Prostate gland (tissue), 2 donors: ENCODE measurements at places on chromosomes 12 and 14. TPM values are rescaled to one million over a fixed set of nuclear protein-coding genes. Genes with fewer than 3 reads are reported as not detected.

GRCh38 chr14:74475678-74476077 lies 17.4 kb downstream of the NPC2 start:
- no peak overlapping the region for H3K27ac ChIP-seq
- no peaks in the 10 kb centered on the region for H3K36me3 ChIP-seq
- DNase-seq = no peak
- H3K27me3 ChIP-seq = no peaks in the 10 kb centered on the region
- no peak overlapping the region for H3K4me3 ChIP-seq
- H3K4me1 ChIP-seq = no peaks in the 10 kb centered on the region

DNA sequence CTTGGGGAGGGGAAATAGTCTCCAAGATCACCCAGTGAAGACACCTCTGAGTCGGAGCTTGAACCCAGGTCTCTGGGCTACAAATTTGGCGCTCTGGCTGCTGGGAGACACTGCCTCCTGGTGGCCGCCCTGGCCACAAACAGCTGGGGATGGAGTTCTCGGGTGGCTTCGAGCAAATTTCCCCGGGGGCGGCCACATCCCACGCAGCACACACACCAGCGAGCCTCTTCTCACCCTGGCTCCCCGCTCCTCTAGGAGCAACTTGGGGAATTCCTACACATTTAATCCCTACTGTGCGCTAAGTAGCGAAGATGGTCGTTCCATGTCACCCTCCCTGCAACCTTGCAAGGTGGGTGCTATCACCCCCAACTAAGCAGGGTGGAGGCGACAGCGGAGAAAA lies 66.2 kb upstream of the BEGAIN start:
- no peaks in the 10 kb centered on the region for H3K4me1 ChIP-seq
- H3K36me3 ChIP-seq = no peaks in the 10 kb centered on the region
- no peak overlapping the region for H3K27ac ChIP-seq
- H3K4me3 ChIP-seq = no peak overlapping the region
- DNase-seq = no peak

The B3GNT4 gene
- 0.64 TPM for total RNA-seq

GRCh38 chr12:104953323-104953722 lies 4.8 kb downstream of the SLC41A2 start:
- H3K36me3 ChIP-seq = no peaks in the 10 kb centered on the region
- H3K27me3 ChIP-seq = no peaks in the 10 kb centered on the region
- no peak overlapping the region for H3K4me3 ChIP-seq
- H3K27ac ChIP-seq = no peak overlapping the region
- H3K4me1 ChIP-seq = no peaks in the 10 kb centered on the region

The OR4E2 gene
- not detected for total RNA-seq

DNA sequence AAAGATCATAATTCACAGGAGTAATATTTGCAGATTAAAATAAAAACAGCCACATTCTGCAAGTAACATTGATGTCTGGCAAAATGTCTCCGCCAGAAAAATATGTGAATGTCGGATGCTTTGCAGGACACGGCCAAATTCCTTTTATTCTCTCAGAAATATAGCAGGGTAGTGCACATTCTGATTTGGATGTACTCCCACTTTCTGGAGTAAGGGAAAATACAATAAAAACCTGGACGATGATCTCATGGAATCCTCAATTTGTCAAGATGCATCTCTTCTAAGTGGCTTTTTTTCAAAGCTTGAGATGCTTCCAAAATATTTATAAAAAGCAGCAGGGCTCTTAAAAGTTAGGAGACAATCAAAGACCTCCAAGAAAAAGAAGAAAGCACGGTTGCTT lies 133.3 kb downstream of the TBX5 start:
- H3K4me3 ChIP-seq = no peak overlapping the region
- H3K27me3 ChIP-seq = no peaks in the 10 kb centered on the region
- H3K36me3 ChIP-seq = no peaks in the 10 kb centered on the region
- H3K4me1 ChIP-seq = no peaks in the 10 kb centered on the region
- H3K27ac ChIP-seq = no peak overlapping the region
- DNase-seq = no peak

GRCh38 chr12:57621497-57622292 lies 10.5 kb downstream of the ARHGEF25 start:
- H3K36me3 ChIP-seq = no peaks in the 10 kb centered on the region
- H3K27me3 ChIP-seq = peaks cover 14% of the 10 kb centered on the region
- no peak overlapping the region for H3K27ac ChIP-seq
- peak overlapping the region; percentile 2 for H3K4me3 ChIP-seq
- peak; percentile 41 for DNase-seq

The TRHDE gene
- 4.1 TPM for total RNA-seq

DNA sequence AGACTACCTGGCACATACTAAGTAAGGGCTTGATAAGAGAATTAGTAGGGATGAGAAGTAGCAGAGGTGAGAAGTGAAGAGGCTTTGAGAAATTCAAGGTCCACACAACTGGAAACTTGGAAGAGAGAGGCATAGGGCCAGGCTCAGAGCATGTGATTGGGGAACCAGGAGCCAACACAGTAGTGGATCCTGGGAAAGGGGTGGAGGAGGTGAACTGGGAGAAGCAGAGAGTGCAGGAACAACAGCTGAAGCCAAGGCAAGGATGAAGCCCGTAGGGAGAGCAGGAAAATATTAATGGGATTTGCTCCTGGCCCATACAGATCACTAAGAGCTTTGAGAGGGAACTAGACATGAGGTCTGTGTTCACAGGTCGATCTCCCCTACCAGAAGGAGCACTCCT lies 1.4 kb upstream of the ITGB7 start:
- no peaks in the 10 kb centered on the region for H3K4me1 ChIP-seq
- H3K27me3 ChIP-seq = no peaks in the 10 kb centered on the region
- H3K4me3 ChIP-seq = no peak overlapping the region
- peaks cover 14% of the 10 kb centered on the region for H3K36me3 ChIP-seq
- H3K27ac ChIP-seq = no peak overlapping the region
- no peak for DNase-seq

- no peaks in the 10 kb centered on the region for H3K4me1 ChIP-seq
- no peak for DNase-seq
- H3K27me3 ChIP-seq = no peaks in the 10 kb centered on the region
- no peaks in the 10 kb centered on the region for H3K36me3 ChIP-seq
Observed at GRCh38 chr14:72120315-72120714, 188.1 kb downstream of the RGS6 start.

- no peaks in the 10 kb centered on the region for H3K27me3 ChIP-seq
- H3K36me3 ChIP-seq = no peaks in the 10 kb centered on the region
- peak overlapping the region; percentile 89 for H3K27ac ChIP-seq
- peak; percentile 42 for DNase-seq
Observed at GRCh38 chr12:15788233-15789219, 662 bp downstream of the EPS8 start.

GRCh38 chr12:123111498-123112165 lies 39.3 kb downstream of the PITPNM2 start:
- no peaks in the 10 kb centered on the region for H3K36me3 ChIP-seq
- H3K27ac ChIP-seq = no peak overlapping the region
- no peak overlapping the region for H3K4me3 ChIP-seq
- H3K4me1 ChIP-seq = no peaks in the 10 kb centered on the region

DNA sequence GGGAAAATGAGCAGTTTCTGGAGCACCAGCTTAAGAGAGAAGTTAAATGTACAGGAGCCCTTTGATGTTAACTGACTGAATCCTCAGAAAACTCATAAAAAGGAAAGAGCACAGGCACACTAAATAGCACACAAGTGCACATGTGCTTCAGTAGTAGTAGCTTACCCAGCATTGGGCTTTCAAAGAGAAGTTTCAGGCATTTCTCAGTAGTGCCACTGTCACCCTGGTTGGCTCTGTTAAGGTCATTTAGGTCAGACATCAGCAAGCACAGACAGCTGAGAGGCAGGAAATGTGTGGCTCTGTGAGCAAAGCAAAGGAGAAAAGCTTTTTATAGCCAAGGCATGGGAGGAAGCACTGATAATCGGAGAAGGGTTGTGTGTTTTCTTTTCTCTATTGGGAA lies 96.3 kb upstream of the HIF1A start:
- H3K4me3 ChIP-seq = no peak overlapping the region
- H3K36me3 ChIP-seq = no peaks in the 10 kb centered on the region
- no peak overlapping the region for H3K27ac ChIP-seq
- H3K27me3 ChIP-seq = no peaks in the 10 kb centered on the region
- no peak for DNase-seq

GRCh38 chr12:58408516-58408915 lies 467.1 kb downstream of the ATP23 start:
- no peak overlapping the region for H3K27ac ChIP-seq
- H3K27me3 ChIP-seq = no peaks in the 10 kb centered on the region
- DNase-seq = peak; percentile 40
- no peaks in the 10 kb centered on the region for H3K36me3 ChIP-seq

The REP15 gene
- 2.4 TPM for total RNA-seq

The TC2N gene
- 75.8 TPM for total RNA-seq

DNA sequence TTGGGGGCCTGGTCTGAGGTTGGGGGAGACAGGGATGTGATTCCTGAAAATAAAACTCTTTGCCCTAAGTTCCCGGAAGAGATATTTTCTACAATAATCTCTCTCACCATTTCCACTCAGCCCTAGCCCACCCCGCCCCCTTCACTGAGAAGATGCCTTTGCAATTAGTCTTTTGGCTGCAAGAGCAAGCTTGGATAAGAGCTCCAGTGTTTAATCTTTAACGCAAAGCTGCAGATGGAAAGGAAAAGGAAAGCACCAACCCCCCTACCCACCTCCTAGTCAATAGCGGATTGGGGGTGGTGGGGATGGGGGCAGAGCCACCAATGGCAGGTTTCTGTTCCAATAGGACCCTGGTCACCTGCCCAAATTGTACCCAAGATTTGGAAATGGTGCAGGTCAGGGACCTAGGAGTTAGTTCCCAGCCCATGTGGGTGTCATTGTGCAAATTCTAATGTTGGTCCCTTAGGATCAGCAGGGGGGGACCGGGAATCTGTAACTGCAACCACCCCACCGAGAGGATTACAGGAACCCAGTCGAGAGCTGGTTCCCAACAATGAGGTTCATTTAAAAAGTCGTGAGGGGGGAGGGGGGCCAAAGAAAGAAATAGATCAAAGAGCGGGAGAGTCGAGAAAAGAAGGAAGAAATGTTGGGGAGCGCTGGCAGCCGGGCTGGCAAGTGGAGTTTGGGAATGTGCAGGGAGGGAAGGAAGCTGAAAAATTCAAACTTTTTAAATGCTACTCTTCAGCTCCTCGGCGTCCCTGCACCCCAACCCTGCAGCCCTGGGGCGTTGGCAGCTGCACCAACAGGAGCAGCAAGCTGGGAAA lies 1.6 kb downstream of the ZFP36L1 start:
- peak overlapping the region; percentile 100 for H3K27ac ChIP-seq
- peak overlapping the region; percentile 94 for H3K4me3 ChIP-seq
- no peaks in the 10 kb centered on the region for H3K27me3 ChIP-seq
- DNase-seq = no peak
- peaks cover 7% of the 10 kb centered on the region for H3K36me3 ChIP-seq
- no peaks in the 10 kb centered on the region for H3K4me1 ChIP-seq

DNA sequence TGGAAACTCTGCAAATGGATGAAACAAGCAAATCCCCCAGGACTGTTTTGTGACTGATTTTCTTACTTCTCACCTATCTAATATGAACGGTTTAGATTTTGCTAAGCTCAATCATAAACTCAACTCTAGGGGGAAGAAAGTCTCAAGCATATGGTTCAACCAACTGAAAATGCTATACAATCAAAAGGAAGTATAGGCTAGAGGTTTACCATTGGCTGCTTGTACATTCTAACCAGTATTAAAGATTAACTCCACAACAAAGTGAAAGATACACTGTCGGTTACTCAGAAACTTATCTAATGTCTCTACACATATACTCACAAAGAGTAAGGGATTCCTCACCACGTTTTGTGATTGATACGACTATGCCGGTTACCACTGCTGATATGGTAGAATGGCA lies 281.8 kb upstream of the SOX5 start:
- H3K4me3 ChIP-seq = no peak overlapping the region
- no peak overlapping the region for H3K27ac ChIP-seq
- no peaks in the 10 kb centered on the region for H3K27me3 ChIP-seq
- no peaks in the 10 kb centered on the region for H3K36me3 ChIP-seq

The IFI27 gene
- total RNA-seq = 88.4 TPM

The CSRP2 gene
- total RNA-seq = 31.0 TPM

DNA sequence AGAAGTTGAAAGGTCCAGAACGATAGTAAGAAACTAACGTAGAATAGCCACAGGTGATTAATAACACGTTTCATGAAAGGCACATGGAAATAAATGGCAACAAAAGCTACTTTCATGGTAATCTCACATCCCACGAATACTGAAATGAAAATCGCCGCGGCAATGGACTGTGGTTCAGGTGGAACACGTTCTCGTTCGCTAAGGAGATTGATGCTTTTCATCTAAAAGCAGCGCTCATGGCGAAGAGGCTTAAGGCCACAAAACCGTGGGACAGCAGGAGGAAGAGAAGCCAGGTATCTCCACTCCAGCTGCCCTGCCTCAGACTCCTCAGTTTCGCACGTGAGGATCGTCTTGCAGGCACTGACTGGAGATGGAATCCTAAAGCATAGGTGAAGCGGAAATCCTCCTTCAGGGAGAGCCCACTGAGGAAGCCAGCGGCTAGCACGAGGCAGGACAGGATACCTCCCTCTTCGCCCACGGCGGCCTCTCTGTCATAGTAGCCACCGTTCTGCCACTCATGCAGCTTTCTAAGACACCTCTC lies 696 bp upstream of the GPHN start:
- no peaks in the 10 kb centered on the region for H3K4me1 ChIP-seq
- H3K27me3 ChIP-seq = no peaks in the 10 kb centered on the region
- peak overlapping the region; percentile 79 for H3K4me3 ChIP-seq
- no peaks in the 10 kb centered on the region for H3K36me3 ChIP-seq

DNA sequence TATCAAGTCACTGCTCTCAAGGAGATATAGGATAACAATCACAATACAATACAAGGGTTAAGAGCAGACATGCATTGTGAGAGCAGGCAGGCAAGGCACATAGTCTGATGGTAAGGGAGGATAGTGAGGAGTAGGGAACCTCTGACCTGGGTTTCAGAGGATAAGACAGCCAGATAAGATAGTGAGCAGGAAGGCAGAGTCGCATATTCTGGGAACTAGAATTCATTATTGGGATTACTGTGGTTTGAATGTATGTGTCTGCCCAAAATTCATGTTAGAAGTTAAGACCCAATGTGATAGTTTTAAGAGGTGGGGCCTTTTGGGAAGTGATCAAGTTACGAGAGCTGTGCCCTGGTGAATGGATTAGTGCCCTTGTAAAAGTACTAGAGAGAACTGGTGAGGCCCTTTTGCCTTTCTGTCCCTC lies 14.4 kb upstream of the ATF1 start:
- H3K4me1 ChIP-seq = no peaks in the 10 kb centered on the region
- no peak overlapping the region for H3K4me3 ChIP-seq
- no peaks in the 10 kb centered on the region for H3K27me3 ChIP-seq
- no peak for DNase-seq
- no peak overlapping the region for H3K27ac ChIP-seq

The GRIN2B gene
- total RNA-seq = 0.11 TPM

DNA sequence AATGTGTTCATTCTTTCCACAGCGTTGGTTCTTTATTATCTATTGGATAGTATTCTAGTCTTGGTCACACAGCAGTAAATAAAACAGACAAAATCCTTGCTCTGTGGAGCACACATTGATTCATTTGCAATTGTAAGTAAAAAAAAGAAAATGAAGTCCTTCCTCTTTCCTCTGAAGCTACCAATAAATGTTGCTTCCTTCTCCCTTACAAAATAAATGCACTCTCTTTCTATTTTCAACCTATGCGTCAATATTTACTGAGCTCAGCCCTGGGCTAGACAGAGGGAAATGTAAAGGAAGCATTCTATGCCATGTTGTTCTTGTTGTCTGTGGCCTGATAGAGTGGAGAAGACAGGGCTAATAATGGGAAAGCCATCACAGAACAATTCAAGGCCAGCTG lies 2.9 kb downstream of the ABHD12B start:
- no peaks in the 10 kb centered on the region for H3K27me3 ChIP-seq
- DNase-seq = no peak
- H3K4me3 ChIP-seq = no peak overlapping the region
- no peaks in the 10 kb centered on the region for H3K4me1 ChIP-seq
- no peaks in the 10 kb centered on the region for H3K36me3 ChIP-seq

The TAS2R42 gene
- total RNA-seq = not detected
